Activated T-cell treated with anti-CD3 and anti-CD28 coated beads for 1 hour (primary cell): ENCODE measurements at places on chromosomes 5 and 9.

GRCh38 chr5:93621327-93621798 lies 38.3 kb downstream of the NR2F1 start:
- DNase-seq, result no peak

DNA sequence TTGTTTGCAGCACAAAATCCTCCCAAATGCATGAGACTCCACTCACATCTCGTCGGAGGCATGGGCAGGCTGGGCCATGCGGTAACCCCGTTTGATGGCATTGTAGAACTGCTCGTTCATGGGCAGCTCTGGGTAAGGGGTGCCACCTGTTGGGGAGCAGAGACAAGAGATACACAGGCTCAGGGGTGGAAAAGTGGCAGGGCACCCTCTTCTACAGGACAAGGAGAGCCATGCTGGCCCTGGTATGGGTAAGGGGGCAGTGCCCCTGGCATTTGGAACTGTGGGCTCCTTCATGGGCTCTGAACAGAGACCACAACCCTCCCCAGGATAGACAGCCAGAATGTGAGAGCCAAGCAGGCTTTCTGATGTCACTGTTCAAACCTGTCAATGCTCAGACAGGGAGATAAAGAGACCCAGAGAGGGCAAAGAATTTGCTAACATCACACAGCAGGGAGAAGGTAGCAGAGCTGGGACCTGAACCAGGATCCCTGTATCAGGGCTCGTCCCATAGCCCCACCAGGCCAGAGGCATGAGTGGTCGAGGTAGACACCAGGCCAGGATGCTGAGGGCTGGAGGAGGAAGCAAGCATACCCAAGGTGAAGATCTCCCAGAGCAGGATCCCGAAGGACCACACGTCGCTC lies 33.2 kb upstream of the CSF1R start:
- DNase-seq, result no peak

DNA sequence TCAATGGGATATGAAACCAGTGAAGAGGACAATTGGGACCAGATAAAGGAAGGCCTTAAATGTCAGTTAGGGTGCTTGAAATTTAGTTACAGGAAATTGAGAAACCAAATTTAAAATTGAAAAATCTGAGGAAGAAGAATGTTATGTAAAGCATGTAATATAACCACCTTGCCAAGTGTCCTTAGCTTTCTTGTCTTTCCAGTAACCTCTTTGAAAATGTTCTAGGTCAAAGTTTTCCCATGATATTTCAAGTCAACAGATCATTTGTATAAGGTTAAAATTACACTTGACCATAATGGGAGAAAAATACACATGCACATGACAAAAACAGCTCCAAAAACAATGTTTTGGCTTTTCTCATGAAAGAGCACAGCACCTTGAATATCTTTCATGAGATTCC lies 21.1 kb downstream of the LOX start:
- no peak for DNase-seq

DNA sequence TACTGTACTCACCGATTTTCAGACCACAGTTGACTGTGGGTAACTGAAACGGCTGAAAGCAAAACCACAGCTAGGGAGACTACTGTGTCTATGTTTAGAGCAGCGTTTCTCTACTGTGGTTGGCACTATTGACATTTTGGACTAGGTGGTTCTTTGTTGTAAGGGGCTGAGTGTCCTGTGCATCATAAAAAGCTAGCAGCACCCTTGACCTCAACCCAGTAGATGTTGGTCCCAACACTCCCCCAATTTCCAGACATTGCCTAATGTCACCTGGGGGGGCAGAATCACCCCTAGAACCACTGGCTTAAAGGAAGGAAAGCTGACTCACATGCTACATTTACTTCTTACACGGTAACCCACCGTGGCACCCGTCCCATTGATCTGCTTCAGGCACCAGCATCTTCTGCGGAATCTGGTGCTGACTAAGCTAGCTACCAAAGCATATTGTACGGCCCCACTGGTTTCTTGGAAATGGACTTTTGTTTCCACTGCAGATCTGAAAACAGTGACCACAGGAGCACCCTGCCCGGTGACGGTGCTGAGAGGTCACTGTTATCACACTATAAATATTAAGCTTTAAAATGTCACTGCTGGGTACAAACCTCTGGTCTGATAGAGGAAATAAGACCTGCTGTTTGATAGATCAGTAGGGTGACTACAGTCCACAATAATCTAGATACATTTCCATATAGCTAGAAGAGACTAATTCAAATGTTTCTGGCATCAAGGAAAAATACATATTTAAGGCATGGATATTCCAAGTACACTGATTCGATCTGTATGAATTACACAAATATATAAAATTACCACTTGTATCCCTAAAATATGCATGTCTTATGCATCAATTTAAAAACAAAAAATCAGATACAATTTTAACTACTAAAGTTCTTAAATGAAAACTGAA lies 151.4 kb downstream of the HSD17B3 start:
- DNase-seq, result peak; percentile 16
